Dermis microvascular lymphatic vessel endothelial cell (primary cell): ENCODE measurements at places on chromosomes 1 and 21.

DNA sequence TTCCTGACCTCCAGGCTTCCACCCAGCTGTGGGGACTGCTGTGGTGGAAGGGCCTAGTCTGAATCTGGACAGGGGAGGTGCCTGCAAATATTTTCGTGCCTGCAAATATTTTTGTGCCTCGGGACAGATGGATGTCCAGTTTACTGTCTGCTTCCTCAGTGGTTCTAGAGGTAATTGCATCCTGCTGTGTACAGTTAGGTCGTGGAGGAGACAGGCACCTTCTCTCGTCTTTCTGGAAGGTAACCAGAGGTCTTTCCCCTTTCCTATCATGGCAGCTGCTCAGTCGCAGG, 53.8 kb upstream of the TINAGL1 start:
- no peak for DNase-seq

DNA sequence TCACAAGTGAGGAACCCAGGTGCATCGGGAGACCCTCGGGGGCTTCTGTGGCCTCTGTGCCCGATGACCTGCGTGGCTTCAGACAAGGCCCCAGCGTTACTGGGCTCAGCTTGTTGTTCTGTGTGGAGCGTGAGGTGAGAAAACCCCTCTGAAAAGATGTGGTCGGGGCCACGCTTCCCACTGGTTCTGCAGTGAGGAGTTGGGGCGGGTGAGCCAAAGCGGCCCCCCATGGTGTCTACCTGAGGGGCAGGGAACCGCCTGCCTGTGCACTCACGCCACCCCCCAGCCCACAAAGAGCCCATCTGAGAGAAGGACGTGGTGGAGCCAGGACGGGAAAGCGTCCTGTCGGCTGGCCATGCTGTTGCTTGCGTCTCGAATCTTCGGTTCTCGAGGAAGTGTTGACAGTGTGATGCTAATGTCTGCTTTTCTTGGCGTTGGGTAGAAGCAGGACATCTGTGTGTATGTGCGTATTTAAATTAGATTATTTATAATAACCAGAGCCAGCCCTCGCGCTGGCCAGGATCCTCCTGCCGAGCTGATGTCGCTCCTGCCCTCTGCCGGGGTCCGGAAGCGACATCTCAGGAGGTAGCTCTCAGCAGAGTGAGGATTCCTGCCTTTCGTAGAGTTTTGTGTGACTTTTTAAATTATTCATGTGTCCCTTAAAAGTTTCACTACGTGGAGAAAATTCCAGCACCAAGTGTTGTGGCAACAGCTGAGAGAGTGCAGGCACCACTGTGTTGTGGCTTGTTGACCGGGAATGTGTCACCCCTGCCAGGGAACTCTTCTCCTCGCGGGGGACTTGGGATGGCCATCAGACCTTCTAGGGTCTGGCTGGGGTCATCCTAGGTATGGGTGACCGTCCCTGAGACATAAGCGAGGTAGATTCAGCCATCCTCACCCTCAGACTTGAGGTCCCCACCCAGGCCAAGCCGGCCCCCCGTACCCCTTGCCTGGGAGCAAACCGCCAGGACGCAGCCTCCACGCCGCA, 15.3 kb downstream of the TMEM201 start:
- DNase-seq, result no peak

- DNase-seq, result no peak
These were observed 275.2 kb downstream of the KAZN start for GRCh38 chr1:14873677-14874076.

GRCh38 chr1:74937176-74937575, 197.0 kb upstream of the LHX8 start:
- DNase-seq, result no peak

DNA sequence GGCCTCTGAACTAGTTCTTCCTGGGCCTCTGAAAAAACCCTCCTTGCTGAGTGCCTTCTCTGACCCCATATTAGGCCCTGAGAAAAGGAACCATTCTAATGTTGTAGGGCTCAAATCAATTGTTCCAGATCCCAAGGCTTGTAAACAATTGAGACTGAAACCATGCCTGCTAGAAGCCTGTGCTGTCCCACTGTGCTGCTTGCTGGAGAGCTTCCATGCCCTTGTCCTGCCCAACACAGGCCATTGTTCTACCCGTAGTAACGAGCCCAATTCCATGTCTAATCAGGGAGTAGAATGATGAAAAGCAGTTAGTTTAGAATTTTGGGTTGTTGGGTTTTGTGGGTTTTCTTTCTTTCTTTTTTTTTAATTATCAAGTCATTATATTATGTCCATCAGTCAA, 47.4 kb downstream of the ZNF281 start:
- no peak for DNase-seq

DNA sequence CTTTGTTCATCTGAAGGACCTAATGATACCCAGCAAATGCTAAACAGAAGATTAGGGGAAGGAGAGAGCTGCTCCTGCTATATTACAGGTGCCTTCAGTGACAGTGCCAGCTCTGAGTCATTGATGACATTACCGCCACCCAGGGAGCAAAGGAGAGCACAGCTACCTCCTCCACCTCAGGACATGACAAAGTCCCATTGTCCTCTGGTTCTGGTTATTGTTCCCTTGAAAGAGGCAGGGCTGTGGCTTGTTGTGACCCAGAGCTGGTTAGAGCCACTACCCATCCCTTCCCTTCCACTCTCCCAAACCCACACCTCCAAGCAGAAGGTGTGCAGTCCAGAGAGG, 363.5 kb upstream of the DUSP10 start:
- DNase-seq, result no peak

DNA sequence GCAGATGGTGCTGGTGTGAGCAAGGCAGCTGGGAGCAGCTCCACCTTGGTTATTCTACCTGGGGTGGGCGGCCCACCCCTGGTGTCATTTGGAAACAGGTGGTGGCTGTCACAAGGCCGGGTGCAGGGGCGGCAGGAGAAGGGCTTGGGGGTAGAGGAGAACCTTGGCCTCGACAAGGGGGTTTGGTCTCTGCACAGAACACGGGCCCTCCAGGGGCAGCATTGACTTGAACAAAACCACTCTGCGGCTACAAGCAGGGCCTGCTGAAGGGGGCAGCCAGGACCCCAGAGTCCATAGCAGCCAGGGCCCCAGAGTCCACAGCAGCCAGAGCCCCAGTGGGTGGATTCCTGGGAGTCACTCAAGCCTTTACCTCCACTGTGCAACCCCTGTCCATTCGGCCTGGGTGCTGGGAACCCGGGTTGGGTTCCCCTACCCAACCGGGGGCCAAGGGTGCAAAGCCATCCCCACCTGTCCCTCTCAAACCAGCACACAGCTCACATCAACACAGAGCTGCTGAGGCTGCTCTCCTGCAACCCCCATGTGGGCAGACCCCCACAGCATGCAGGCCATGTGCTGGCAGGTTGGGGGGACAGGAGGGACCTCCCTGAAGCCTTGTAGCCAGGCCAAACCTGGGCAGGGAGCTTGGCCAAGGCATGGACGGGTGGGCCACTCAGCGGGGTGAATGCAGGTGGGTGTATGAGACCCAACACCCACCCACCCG, 7.7 kb downstream of the TRIM11 start:
- no peak for DNase-seq

GRCh38 chr1:54706419-54706818, 9.2 kb upstream of the TTC4 start:
- no peak for DNase-seq

DNA sequence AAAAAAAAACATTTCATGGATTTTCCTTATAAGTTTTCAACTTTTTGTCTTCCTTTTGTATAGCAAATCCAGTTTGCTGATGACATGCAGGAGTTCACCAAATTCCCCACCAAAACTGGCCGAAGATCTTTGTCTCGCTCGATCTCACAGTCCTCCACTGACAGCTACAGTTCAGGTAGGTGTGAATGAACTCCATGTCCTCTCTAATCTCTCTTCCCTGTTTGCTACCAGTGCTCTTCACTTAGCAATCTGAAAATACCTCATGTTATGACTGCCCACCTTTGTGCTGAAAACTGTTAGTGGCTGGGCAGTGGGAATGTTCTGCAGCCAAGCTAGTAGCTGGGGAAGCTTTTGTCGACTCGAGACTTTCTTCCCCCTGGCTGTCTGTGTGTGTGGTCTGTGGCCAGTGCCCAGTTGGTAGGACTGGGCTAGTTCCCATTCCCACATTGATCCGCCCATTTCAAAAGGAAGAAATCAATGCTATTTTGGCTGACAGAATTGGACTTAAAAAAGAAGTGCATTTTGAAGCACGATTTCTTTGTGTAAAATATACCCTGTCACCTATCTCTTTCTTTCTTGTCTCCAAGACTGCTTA, 24.5 kb downstream of the AHCYL1 start:
- DNase-seq, result no peak

GRCh38 chr21:37982496-37983318, 66.5 kb upstream of the KCNJ6 start:
- no peak for DNase-seq

- DNase-seq, result no peak
These were observed 14.7 kb downstream of the WNT3A start for GRCh38 chr1:228021355-228022030.

GRCh38 chr1:30727824-30728223, 4.4 kb upstream of the MATN1 start:
- DNase-seq, result no peak

DNA sequence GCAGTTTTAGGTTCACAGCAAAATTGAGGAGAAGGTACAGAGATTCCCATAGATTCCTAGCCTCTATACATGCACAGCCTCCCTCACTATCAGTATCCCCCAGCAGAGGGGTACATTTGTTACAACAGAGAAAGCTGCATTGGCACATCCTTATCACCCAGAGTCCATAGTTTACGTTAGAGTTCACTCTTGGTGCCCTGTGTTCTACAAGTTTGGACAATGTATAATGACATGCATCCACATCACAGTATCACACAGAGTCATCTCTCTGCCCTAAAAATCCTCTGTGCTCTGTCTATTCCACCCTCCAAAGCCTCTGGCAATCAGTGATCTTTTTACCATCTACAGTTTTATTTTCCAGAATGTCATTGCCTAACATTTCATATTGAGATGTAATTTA, 22.3 kb upstream of the RGS16 start:
- DNase-seq, result no peak

- no peak for DNase-seq
These were observed 744 bp upstream of the WDR26 start for GRCh38 chr1:224435318-224435763.

DNA sequence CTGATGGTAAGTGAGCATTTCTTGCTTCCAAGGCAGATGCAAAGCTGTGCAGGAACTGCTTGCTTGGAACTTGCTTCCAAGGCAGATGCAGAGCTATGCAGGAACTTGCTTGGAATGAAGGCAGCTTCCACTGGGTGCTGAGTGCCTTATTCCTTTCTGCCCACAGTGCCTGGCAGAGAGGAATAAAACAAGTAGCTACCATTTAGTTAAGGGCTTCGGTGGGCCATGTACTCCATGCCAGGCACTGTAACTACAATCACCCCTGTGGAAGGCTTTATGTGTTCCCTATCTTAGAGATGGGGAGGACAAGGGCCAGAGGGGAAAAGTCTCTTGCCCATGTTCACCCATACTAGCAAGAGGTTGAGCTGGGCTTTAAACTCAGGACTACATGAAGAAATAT, 8.3 kb downstream of the MROH7 start:
- DNase-seq, result no peak

- DNase-seq, result no peak
These were observed 34.7 kb downstream of the PTPN14 start for GRCh38 chr1:214516434-214517326.
